ENCODE measurements at places on chromosomes 6 and 20.

GRCh38 chr6:169236988-169237387 is 16.7 kb downstream of the THBS2 start:
- no peak for DNase-seq

DNA sequence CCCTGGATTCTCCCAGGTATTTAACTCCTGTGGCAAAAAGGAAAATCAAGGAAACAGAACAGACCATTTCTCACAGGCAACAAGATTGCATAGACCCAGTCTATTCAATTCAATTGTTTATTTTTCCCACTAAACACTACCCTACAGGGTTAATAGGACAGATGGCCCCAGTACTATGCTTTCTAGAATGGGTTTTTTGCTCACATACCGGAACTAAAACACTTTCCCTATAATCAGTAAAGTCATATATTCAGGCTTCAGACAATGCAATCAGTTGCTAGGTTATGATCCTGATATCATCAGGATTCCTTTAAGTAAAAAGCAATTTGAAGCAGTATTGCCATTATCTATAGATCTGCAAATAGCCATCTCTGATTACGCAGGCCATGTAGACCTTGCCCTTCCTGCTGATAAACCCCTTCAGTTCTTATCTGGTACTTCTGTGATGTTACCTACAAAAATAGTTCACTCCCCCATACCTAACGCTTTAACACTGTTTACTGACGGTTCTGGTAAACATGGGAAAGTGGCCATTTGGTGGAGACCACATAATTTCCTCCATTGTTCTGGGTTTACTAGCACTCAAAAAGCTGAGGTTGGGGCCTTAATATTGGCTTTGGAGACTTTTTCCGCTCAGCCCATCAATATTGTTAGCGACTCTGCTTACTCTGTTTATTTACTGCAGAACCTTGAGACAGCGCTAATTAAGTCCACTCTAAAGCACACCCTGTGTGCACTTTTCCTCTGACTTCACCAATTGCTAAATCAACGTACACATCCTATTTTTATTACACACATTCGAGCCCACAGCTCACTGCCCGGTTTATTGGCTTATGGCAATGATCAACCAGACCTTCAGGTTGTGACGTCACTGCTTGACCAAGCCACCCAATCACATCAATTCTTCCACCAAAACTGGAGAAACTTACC is 666.0 kb downstream of the PHF3 start:
- DNase-seq: no peak

GRCh38 chr6:152063170-152063921 is 255.9 kb downstream of the ESR1 start:
- no peak for DNase-seq

DNA sequence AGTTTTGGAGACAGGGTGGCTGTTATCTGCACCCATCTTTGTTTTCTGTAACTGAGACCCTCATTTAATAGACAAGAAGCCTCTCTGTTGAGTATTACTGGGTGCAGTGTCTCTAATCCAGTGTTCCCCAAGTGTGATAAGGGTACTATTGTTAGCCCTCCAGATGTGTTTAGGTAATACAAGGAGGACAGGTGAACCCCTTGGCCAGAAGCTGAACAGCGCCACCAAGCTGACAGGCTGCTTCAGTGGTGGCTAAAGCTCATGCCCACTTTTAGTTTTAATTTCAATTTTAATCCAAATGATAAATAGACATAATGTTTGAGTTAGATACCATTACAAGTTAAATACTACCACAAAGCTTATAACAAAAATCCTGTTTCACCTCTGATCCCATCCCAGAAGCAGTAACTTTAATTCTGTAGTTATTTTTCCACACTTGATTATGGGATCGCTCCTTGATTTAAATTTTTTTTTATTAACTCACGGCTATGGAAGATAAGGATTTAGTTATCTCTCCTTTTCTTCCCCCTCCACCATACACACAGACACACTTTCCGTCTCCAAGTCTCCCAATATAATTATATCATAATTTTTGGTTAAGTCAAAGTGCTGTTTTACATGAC is 8.4 kb upstream of the STK35 start:
- no peak for DNase-seq

- DNase-seq: no peak
These were observed 52.4 kb upstream of the MRPS10 start for GRCh38 chr6:42269974-42270510.

DNA sequence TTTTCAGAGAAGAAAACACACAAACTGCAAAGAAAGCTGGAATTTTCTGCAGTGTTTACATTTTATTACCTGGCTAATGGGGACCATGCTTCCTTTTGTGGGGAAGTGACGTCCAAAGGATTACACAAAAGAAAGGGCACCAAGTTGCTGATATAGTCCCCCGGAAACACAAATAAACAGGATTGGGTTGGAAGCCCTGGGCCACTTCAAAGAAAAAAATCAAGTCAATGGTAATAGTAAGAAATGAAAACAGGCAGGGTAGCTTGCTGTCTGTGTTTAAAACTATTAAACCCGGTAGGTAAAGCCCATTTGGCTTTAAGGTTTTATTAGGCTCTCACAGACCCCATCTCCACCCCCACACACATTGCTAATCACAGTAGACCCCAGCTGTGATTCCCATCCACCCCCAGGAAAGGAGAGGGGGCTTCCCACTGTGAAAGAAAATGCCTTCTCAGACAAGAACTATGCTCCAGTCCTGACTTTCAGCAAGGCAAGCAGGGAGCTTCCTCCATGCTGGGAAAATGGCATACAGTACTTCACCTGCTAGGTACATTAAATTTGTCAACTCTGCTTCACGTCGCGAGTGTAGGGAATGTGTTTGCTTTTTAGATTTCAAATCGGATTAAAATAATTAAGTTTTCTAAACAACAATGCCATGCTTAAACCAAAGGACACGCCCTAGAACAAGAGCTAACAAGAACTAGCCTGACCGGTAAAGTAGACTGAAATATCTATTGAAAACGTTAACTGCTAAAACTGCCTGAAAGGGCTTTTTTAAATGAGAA is 1.1 kb downstream of the PERP start:
- DNase-seq: no peak

DNA sequence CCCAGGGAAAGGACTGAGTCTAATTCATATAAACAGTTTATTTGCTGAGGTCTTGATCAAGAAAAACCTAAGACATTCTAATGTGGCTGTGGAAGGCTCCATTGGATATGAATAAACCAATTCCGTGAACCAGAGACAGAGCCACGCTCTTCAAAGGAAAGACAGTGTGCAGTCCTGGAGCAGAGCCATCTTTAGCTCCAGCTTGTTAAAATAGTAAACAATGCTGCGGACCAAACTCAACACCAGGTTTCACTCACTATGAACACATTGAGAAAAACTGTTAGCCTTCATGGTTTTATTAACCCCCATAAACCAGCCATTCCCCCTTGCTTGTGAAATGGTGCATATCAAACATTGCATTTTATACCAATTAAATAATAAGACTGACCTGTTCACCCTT is 61.9 kb downstream of the COL9A1 start:
- DNase-seq: no peak

DNA sequence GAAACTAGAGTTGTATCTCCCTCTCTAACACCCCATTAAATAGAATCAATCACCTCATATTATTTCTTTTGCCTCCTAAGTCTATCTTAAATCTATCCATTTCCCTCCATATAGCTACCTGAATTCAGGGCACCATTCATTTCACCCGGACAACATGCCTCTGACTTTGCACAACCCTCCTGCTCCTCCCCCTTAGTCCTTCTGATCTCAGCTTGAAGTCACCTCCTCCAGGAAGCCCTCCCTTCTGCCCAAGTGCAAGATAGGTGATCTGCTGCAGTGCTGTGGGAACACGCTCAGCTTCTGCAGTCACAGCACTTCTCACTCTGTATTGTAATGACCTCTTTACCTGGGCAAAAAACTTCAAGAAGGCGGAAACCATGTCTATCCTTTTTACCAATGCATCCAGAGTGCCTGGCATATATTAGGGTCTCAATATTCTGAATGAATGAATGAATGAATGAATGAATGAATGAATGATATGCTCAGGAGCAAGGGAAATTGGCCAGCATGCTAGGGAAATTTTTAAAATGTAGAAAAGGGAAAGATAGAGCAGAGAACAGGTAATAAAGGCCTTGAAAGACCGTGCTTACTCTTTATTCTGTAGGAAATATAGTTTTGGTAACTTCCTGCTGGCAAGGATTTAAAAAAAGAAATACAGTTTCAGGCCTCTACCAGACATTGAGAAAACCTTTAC is 41.7 kb downstream of the MBOAT1 start:
- no peak for DNase-seq

DNA sequence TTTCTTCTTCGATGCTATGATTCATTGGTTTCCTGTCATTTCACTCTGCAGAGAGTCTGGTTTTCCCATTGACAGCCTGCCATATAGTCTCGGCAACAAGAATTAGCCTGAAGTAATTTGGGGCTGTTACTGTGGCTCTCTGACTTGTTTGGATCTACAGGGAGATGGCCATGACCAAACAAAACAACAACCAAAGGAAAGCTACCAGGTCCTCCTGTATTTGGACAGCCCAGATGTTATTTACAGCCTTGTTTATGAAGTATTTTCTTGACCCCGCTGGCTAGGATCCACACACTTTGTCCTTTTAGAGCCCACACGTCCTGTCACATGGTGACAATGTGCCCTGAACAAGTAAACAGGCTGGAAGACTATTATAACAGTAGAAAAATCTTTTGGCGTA is 111.4 kb upstream of the PREP start:
- no peak for DNase-seq

DNA sequence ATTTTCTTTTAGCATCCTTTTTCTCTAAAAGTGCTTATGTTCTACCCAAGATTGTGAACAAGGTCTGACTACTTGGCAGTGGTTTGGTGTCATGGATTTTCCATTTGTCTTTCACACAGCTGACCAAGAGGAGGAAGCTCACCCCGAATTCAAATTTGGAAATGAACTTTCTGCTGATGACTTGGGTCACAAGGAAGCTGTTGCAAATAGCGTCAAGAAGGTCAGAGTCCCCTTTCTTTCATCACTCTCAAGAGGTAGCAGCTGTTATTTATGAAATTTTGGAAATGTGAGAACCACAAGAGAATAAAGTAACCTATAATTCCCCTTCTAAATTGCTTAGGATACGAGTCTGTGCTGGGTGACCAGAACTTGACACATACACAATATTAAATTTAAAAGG is 113.0 kb upstream of the LAMP5 start:
- no peak for DNase-seq

DNA sequence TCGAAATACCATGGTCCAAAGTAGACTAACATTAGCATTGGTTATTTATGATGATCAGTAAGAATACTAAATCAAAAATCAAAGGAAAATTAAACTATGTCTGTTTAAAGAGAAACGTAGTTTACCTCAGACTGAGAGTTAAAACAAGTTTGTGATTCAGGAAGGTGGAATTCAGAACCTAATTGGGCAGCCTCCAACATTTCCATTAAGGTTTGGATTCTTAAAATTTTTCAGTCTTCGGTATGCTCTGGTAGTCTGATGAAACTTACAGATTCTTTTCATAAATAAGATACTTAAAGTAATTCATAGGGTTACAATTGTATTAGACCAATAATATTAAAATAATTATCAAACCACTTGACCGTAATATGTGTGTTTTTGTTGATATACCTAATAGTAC is 18.6 kb downstream of the HFE start:
- DNase-seq: no peak

- no peak for DNase-seq
These were observed at the start of gene RIN2 for GRCh38 chr20:19758133-19758500. RIN2 (plus strand) TSS chr20:19758258; CDS start chr20:19889602, 131,344 bp downstream.

DNA sequence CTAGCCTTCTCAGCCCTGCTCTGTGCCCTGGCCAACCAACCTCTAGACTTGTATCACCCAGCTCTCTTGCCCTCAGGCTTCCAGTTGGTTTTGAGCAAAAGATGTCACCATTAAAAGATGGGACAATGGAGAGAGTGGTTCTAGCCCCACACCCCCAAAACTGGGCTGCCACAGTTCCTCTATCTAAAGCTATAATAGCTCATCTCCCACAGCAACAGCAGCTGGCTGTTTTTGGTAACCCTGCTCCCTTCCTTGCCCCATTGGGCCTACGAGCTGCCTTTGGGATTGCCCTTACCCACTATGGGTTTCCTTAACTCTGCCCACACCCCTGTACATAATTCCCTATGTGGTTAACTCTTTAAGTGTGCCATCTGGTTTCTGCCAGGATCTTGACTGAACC is 7.6 kb upstream of the SRSF3 start:
- no peak for DNase-seq

DNA sequence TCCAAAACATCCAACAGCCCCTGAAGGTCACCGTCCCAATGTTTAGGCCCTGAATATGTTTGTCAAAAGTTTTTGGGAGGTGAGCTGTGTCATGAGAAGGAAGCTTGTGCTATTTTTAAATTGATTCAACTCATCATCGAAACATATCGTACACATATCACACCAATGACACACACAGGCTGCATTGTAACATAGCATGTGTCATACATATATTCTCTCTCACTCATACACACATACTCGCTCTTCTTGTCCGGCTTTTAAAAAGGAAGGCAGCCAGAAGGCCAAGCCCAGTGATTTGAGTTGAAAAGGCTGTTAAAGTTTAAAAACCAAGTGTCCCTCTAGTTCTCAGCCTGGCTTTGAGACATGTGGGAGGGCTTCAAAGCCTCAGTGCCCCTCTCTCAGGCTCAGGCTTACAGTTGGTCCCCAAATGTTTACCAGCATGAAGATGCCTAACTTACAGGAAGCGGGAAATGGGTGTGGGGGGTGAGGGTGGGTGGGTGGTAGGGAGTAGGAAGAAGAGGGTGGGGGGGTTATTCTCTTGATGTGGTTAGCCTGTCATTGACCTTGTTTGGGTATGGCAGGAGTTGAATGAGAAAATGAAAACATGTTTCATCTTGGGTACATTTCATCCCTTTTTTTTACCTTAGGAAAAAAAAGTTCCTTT is 3.3 kb upstream of the PRDM1 start:
- DNase-seq: no peak

DNA sequence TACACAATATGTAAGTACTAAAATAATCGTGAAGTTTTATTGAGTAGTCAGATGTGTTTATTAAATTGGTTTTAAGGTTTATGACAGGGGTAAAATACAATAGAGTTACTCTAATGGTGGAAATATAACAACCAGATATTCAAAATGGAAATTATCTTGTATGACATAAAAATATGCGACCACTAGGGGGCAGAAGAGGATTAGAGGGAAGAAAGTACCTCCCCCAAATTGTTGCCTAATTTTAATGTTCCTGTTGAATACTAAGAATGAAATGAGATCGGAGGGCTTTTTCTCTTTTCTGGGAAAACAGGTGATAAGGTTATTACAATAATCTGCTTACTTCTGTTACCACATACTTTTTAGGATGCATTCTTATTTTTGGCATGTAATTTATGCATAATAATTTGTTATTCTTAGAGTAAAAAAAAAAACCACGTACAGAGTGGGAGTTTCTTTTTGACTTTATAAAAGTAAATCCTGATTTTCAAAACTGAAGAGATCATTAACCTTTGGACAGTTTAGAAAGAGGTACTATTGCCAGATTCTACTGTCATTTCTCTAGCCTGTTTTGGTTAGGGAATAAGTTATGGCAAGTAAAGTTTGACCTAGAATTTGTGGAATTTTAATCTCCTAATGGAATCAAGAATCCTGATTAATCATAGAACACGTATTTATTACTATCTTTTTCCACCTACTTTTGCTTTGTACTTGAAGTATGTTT is 159.2 kb downstream of the CD109 start:
- no peak for DNase-seq

All from stimulated activated naive CD4-positive, alpha-beta T cell treated with Interleukin-2 at 50 U/mL for 16 hours (primary cell).